ENCODE measurements at places on chromosomes 7 and 10. TPM values are rescaled to one million over a fixed set of nuclear protein-coding genes. Genes with fewer than 3 reads are reported as not detected.

Gene CDNF
- 4.4 TPM for polyA plus RNA-seq

- DNase-seq = no peak
These were observed 25.3 kb upstream of the ACSM6 start for GRCh38 chr10:95168694-95169093.

DNA sequence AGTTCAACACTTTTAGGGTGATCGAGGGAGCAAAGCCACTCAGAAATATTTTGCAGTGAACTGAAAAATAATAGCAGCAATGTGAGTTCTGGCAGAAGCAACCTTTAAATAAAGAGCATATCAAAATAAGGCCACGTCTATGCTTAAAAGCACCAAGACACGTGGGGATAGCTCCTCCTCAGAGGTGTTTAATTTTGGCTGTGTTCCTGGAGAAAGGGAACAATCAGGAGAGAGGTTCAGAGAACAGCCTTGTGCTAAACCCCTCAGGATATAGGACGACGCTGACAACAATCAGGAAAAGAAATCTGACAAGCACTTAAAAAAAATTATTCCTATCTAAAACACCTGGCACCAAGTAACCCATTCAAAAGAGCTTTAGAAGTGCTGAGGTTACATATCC is 471.9 kb upstream of the CELF2 start:
- no peak for DNase-seq

GRCh38 chr7:128121711-128122530 is 90.7 kb upstream of the LRRC4 start:
- no peak for DNase-seq

DNA sequence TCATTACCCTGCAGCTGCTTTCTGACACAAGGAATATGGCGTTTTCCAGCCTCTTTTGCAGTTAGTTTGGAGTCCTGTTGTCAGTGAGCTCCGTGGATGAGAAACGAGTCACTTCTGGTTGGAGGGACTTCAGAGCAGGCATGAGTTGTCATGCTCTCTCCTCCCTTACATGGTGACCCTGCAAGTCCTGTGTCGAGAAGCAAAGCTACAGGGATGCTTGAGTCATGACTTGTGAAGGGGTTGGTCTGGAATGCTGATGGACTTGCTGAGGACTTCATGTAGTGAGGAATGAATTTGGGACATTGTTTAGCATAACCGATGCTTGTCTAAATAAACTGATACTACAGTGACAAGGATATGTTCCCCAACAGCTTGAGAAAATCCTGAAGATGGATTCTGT is 108.8 kb downstream of the ADCYAP1R1 start:
- DNase-seq = no peak

Measured in right lung (tissue), 10 donors.